ENCODE measurements at places on chromosomes 13 and 19.

GRCh38 chr19:3196064-3196932 lies 10.6 kb downstream of the NCLN start:
- DNase-seq, result no peak

GRCh38 chr19:55704494-55705245 lies 29.6 kb downstream of the EPN1 start:
- peak; percentile 12 for DNase-seq

DNA sequence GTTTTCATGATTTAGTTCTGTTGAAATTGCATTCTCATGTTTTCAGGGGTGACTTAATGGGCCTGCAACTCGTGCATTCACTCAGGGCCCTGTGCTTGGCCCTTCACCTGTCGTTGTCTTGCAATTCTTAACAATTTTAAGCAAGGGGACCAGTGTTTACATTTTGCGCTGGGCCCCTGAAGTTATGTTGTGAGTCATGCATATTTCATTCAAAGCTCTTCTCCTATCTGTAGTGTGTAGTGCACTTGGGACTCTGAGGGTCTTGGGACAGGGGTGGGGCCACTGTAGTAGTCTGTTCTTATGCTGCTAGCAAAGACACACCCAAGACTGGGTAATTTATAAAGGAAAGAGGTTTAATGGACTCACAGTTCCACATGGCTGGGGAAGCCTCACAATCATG lies 211.2 kb upstream of the RXFP2 start:
- no peak for DNase-seq

- no peak for DNase-seq
Measured at GRCh38 chr13:60757501-60758215, 360.6 kb downstream of the TDRD3 start.

DNA sequence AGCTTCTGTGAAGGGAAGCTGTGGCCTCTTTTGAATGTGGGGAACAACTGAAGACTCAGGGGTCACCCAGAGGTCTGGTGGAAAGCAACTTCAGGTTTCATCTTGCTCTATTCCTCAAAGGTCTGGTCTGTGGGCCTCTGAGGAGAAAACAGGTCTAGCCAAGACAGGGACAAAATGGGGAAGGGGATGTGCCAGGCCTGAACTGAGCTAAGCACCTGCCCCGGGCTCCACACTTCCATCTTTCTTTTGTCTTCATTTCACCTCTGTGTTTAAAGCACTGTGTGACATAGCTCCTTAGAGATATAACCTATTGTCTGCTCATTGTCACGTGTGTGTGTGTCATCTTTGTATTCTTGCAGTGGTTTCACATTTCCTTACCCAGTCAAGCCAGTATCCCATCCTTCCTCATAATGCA lies 19.9 kb upstream of the GDF15 start:
- no peak for DNase-seq

DNA sequence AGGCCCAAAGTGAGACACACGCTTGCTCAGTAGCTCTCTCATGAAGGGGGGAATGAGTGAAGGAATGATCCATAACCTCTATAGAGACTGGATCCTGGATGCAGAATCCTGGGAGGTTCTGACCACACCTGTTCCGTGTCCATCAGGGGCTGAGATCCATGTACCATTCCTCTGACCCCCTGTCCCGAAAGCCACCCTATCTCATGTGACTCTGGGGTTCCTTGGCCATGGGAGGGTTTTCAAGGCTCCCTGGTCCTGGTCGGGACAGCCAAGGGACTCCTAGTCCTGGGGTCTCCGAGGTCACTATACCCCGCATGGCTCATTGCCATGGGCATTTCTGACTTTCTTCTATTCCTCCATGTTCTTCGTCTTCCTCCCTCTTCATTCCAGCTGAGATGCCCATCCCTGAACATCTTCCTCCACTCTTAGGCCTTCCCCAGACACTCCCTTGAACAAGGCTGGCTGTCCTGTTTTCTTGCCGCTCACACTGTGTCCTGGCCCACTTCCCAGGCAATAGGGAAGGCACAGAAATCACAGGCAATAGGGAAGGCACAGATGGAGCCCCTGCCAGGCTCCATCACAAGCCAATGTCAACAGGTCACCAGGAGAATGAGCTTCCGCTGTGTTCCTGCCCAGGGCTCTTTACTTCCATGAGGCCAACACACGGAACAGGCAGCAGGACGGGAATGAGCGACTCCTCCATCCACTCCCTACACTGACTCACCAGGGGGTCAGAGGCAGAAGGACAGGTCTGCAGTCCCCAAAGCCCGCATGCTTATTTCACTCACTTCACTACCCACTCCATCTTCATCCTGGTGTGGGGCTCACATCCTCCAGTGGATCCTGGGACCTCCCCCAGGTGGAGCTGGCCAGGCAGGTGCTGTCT lies 3.2 kb downstream of the CEACAM5 start:
- no peak for DNase-seq

GRCh38 chr19:48780631-48781391 lies 25.5 kb downstream of the FGF21 start:
- DNase-seq, result no peak

DNA sequence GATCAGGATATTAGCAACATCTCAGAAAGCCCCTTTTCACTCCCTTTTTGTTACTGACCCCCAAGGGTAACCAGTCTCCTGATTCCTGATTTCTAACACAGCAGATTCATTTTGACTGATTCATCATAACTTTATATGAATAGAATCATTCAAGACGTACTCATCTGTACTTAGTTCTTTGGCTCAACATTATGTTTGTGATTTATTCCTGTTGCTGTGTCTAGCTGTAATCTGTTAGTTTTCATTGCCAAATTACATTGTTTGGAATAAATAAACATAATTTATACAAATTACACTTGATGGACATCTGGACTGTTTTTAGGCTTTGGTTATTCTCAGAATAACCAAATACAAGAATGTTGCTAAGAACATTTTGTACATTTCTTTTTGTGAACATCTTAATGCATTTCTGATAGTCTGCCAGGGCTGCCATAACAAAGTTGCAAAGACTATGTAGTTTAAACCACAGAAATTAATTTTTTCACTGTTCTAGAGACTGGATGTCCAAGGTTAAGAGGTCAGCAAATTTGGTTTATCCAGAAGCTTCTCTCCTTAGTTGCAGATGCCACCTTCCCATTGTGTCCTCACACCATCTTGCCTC lies 62.8 kb upstream of the EDNRB start:
- no peak for DNase-seq

GRCh38 chr19:3809881-3810707 lies 23.9 kb upstream of the MATK start:
- DNase-seq, result peak; percentile 58

DNA sequence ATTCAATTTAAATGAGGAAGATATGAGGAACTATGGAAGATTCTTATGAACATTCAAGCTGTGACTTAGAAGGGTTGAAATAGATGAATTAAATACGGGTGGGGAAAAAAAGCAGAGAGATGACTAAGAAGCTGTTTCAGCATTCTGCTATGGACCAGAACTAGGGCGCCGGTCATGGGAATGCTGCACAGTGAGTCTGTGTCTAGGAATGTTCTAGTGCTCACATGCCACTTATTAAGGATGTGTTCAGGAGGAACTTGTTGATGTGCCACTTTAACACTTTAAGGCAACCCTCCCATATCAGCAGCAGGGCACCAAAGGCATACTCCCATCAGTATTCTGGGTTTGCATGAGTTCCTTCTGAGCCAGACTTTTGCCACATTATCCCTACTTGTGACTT lies 152.1 kb downstream of the POSTN start:
- DNase-seq, result no peak

- DNase-seq, result no peak
Measured at GRCh38 chr13:71634182-71634581, 232.8 kb downstream of the DACH1 start.

- no peak for DNase-seq
Measured at GRCh38 chr19:52734331-52734892, 432 bp downstream of the ZNF611 start.

DNA sequence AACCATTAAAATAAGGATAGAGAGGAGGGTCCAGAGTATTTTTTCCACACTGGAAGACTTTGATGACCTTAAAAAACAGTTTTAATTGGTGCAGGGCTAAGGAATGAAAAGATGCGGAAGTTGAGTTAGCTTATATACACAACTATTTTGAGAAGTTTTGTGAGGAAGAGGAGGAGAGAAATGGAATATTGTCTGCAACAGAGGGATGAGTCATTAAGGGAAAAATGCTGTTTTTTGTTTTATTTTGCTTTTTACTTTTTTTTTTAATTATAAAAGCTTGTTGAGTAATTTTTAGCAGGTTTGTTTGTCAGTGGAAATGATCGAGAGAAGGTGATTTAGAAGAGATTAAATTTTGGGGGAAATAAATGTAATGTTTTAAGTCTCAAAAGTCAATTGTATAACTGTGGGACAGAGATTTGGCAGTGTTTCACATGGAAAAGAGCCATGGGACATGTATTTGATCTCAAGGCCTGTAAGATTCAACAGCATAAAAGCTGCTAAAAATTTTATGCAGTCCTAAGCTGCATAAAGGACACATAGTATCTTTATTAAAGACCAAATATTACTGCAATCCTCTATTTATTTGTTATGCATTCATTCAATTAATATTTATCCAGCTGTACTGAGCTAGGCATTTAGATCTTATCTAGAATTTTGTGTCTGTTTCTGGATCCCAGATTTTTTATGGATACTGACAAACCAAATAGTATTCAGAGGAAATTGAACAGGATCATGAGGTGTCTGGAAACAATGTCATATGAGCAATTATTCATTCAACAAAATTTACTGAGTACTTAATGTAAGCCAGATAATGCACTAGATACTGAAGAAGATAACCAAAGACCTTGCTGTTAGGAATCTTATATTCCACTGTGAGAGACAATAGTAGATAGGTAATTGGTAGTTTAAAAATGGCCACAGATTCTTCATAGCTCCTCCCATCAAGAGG lies 72.7 kb downstream of the DNAJC15 start:
- DNase-seq, result no peak

GRCh38 chr13:90926459-90926858 lies 421.0 kb upstream of the MIR17HG start:
- no peak for DNase-seq

- no peak for DNase-seq
Measured at GRCh38 chr19:42010245-42011126, 16.5 kb upstream of the ATP1A3 start.

GRCh38 chr19:49356382-49356781 lies 5.8 kb downstream of the TEAD2 start:
- DNase-seq, result no peak

All from activated CD4-positive, alpha-beta memory T cell treated with anti-CD3 and anti-CD28 coated beads for 36 hours (primary cell).